Gastroesophageal sphincter (tissue), 4 donors: ENCODE measurements at places on chromosomes 4 and X. TPM values are rescaled to one million over a fixed set of nuclear protein-coding genes. Genes with fewer than 3 reads are reported as not detected.

GRCh38 chrX:3803713-3804112 lies 90.3 kb upstream of the PRKX start:
- ATAC-seq, result no peak

PLAC1 gene
- not detected for total RNA-seq

GRCh38 chr4:68734095-68734494 lies 63.6 kb upstream of the UGT2B15 start:
- ATAC-seq, result no peak

DNA sequence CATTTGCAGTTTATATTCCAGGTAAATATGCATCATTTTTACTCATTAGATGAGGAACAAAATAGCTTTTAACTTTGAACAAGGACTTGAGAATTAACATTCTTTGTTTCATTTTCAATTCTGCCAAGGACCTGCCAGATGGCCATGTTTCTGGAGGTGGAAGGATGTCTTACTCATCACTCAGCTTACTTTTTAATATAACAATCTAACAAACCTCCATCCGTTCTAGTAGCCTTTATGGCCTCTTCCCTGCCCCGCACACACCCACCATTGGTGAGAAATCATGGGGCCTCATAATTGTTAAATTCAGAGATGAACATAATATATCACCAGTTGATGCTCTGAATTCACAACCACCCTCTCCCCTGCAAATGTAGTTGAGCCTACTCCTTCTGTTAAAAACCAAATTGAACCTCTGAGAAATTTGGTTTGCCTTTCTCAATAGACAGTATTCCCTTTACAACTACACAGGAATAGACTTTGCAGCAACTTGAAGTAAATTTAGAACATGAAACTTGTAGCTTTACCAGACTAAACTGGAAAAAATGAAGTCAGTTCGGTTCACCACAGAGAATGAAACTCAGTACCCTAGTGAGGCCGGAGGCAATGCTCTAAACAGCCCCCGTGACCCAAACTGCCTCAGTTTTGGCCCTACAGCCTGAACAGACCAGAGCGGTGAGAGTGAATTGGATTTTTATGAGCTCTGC lies 50.1 kb upstream of the ACSL4 start:
- ATAC-seq, result no peak

KLHL13 gene
- 19.6 TPM for total RNA-seq

CLDN2 gene
- total RNA-seq, result not detected

C1QTNF7 gene
- 37.8 TPM for total RNA-seq

TCP11X2 gene
- not detected for total RNA-seq

- ATAC-seq, result no peak
Observed at GRCh38 chr4:113657586-113658233, 103.8 kb downstream of the CAMK2D start.
